T-helper 17 cell (primary cell): ENCODE measurements at places on chromosomes 7 and 10.
A peak's percentile ranks its signal among the peaks of the same experiment; 100 is the strongest.

DNA sequence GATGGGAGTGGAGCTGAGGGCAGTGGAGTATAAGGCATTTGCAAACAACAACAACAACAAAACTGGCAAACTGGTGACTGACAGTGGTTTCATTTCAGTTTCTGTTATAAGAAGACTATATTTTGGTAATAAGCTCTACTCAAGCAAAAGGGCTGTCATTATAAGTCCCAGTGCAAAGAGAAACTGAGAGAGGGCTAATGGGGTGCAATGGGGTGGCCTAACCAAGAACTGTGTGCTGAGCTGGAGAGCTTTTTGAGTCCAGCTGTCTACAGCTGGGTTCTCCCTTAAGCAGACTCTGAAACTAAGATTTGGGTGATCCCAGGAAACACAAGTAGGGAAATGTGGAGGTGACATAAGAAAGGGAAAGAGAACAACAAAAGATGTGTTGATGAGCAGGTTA lies 439.3 kb downstream of the ADRA2A start:
- H3K27me3 ChIP-seq, result no peaks in the 10 kb centered on the region
- no peaks in the 10 kb centered on the region for H3K4me1 ChIP-seq
- H3K4me3 ChIP-seq, result no peak overlapping the region
- no peaks in the 10 kb centered on the region for H3K36me3 ChIP-seq

DNA sequence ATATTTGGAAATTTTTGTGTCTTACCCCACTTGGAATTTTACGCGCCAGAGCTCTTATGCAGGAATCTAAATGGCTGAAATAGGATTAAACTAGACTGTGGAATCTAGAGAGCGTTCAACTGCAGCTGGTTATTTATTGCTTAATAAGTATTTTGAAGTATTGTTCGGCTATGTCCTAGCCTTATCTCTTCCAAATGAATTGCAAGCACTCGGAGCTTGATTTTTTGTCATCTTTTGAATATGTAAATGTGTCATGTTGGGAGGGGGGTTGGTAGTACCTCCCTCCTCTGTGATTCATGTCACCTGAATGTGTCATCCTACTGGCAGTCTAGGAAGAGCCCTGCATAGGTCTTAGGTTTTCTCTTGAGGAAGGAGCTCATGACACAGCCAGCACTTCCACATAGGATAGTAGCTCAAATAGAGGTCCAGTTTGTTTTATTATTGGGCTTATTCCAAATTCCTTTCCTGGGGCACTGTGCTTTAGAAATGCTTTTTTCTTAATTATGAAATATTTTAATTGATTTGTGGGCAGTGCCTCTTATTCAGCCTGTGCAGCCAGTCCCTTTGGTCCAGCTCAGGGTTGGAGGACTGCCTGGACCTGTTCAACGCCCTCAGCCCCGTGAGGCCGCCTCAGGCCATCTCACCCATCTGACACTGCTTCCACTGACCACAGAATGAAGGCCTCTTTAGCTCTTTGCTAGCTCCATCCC lies 22.5 kb upstream of the TRIL start:
- H3K4me1 ChIP-seq, result no peaks in the 10 kb centered on the region
- H3K4me3 ChIP-seq, result no peak overlapping the region
- no peaks in the 10 kb centered on the region for H3K36me3 ChIP-seq
- H3K27ac ChIP-seq, result no peak overlapping the region

GRCh38 chr10:93074147-93074596 lies 479 bp downstream of the CYP26A1 start:
- H3K4me3 ChIP-seq, result peak overlapping the region; percentile 84
- no peak for DNase-seq
- H3K4me1 ChIP-seq, result peaks cover 24% of the 10 kb centered on the region

GRCh38 chr7:595621-596010 lies 76.0 kb upstream of the PDGFA start:
- no peaks in the 10 kb centered on the region for H3K36me3 ChIP-seq
- DNase-seq, result no peak
- H3K27me3 ChIP-seq, result no peaks in the 10 kb centered on the region
- H3K27ac ChIP-seq, result no peak overlapping the region
- H3K4me1 ChIP-seq, result peaks cover 11% of the 10 kb centered on the region

- peaks cover 22% of the 10 kb centered on the region for H3K4me1 ChIP-seq
- peak overlapping the region; percentile 96 for H3K4me3 ChIP-seq
- peak overlapping the region; percentile 94 for H3K27ac ChIP-seq
- DNase-seq, result peak; percentile 15
Observed at GRCh38 chr7:66921918-66922486, 977 bp downstream of the TMEM248 start.

DNA sequence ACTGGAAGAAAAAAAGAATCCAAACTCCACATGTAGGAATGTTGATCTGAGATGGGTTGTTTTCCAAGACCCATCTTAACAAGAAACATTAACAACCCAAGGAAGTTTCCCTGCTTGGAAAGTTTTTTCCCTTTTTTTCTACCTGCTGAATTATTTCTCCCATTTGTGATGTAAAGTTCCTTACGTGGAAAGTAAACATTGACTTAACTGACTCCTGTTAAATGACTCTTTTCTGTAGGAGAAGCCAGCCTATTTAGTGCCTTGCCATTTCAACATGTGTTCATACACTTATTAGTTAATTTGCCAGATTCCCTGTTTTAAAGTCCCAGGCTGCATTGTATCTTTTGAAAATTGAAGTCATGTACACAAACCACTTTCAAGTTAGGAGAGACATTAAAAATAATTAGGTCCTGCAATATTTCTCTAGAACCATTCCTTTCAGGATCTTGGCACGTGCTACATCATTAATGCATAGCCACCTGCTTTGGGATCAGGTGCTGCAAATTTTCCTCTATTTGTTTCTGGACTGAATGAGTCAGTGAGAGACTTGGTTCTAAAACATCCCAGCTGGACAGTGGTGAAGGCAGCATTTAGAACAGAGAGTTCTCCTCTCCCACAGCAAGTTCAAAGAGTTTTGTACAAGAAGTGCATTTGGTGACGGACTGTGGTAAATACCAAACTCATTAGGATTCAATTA lies 698.5 kb downstream of the SUGCT start:
- no peaks in the 10 kb centered on the region for H3K4me1 ChIP-seq
- no peaks in the 10 kb centered on the region for H3K36me3 ChIP-seq
- no peak overlapping the region for H3K27ac ChIP-seq
- H3K4me3 ChIP-seq, result no peak overlapping the region
- no peaks in the 10 kb centered on the region for H3K27me3 ChIP-seq

DNA sequence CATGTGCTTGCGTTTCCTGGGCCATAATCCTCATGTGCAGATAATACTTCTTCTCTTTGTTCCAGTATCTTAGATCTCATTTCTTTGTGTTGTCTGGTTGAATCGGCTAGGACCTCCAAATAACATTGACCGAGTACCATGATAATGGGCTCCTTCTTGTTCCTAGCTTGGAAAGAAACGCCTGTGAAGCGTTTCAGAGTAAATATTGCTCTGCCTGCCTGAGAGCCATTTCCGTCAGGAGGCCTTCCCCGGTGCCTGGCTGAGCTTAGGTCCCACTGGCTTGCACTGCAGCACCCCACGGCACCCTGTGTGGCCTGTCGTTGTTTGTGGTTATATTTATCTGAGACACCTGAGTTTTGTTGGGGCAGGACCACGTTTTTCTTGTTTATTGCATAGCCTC lies 17.7 kb downstream of the FOXK1 start:
- no peak overlapping the region for H3K4me3 ChIP-seq
- H3K4me1 ChIP-seq, result peaks cover 30% of the 10 kb centered on the region
- peak overlapping the region; percentile 71 for H3K27ac ChIP-seq
- no peak for DNase-seq
- H3K27me3 ChIP-seq, result no peaks in the 10 kb centered on the region

DNA sequence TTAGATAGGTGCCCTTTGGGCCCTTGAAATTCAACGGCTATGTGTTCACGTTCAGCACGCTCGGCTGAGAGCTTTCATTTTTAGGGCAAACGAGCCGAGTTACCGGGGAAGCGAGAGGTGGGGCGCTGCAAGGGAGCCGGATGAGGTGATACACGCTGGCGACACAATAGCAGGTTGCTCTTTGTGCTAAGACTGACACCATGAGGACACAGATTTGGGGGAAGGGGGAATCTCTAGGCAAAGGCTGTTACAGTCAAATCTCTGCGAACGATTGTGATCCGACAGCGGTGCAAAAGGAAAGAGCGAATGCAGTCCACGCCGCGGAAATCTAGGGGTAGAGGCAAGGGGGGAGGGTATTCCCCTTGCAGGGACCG lies 667 bp downstream of the KLLN start:
- no peaks in the 10 kb centered on the region for H3K27me3 ChIP-seq
- H3K4me1 ChIP-seq, result peaks cover 45% of the 10 kb centered on the region
- H3K27ac ChIP-seq, result peak overlapping the region; percentile 96
- peak; percentile 51 for DNase-seq
- peak overlapping the region; percentile 98 for H3K4me3 ChIP-seq
